ENCODE measurements at places on chromosomes 11 and 22. TPM values are rescaled to one million over a fixed set of nuclear protein-coding genes. Genes with fewer than 3 reads are reported as not detected.

The UEVLD gene
- total RNA-seq, result 35.2 TPM

The ZNF70 gene
- 5.9 TPM for total RNA-seq

The LDHAL6A gene
- not detected for total RNA-seq

The MMP13 gene
- total RNA-seq, result not detected

The CBLIF gene
- total RNA-seq, result not detected

The SERPING1 gene
- total RNA-seq, result 77.0 TPM

The OR51B2 gene
- total RNA-seq, result not detected

The E2F8 gene
- total RNA-seq, result 4.4 TPM

The LRRC74B gene
- total RNA-seq, result not detected

The ANGPTL5 gene
- total RNA-seq, result 0.09 TPM

The OLFML1 gene
- 27.1 TPM for total RNA-seq

The HTR3A gene
- total RNA-seq, result not detected

The ACTN3 gene
- total RNA-seq, result not detected

The ZNF214 gene
- total RNA-seq, result 2.9 TPM

The DLG2 gene
- total RNA-seq, result 5.8 TPM

The PRR5 gene
- total RNA-seq, result 1.8 TPM

The CLCF1 gene
- 1.5 TPM for total RNA-seq

The C11orf42 gene
- not detected for total RNA-seq

The ALX4 gene
- total RNA-seq, result not detected

The BIRC3 gene
- 2.4 TPM for total RNA-seq

The UPK3A gene
- not detected for total RNA-seq

The KCNK7 gene
- total RNA-seq, result 0.09 TPM

The MYBPC3 gene
- total RNA-seq, result not detected

The SPI1 gene
- not detected for total RNA-seq

The GRM5 gene
- not detected for total RNA-seq

The MAP6 gene
- 3.4 TPM for total RNA-seq

The MRGPRX4 gene
- not detected for total RNA-seq

The KRTAP5-2 gene
- not detected for total RNA-seq

The GPR83 gene
- total RNA-seq, result not detected

The CARD16 gene
- 11.5 TPM for total RNA-seq

The PIH1D2 gene
- 5.5 TPM for total RNA-seq

The OR52N4 gene
- total RNA-seq, result not detected

The MAFF gene
- total RNA-seq, result 33.7 TPM

Measured in fibroblast of the aortic adventitia (primary cell).